ENCODE measurements at places on chromosomes 1 and 21.

GRCh38 chr1:84705513-84705912 is 15.3 kb upstream of the SSX2IP start:
- no peak for DNase-seq

- DNase-seq: no peak
These were observed 6.2 kb upstream of the DDR2 start for GRCh38 chr1:162626094-162626493.

DNA sequence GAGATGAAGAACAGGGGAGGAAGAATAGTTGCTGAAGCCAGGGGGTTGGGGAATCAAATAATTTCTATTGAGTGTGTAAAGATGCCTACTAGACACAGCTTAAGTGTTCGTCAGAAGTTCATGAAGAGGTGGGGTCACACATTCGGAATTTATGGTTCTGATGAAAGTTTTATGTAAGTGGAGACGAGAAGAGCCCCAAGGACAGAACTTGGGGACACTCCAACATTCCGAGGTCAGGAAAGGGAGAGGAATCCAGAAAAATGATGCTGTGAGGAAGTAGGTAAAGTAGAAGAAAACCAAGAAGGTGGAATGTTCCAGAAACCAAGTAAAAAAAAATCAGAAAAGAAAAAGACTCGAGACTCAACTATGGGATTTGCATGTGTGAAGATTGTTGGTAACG is 272.5 kb downstream of the SIPA1L2 start:
- no peak for DNase-seq

DNA sequence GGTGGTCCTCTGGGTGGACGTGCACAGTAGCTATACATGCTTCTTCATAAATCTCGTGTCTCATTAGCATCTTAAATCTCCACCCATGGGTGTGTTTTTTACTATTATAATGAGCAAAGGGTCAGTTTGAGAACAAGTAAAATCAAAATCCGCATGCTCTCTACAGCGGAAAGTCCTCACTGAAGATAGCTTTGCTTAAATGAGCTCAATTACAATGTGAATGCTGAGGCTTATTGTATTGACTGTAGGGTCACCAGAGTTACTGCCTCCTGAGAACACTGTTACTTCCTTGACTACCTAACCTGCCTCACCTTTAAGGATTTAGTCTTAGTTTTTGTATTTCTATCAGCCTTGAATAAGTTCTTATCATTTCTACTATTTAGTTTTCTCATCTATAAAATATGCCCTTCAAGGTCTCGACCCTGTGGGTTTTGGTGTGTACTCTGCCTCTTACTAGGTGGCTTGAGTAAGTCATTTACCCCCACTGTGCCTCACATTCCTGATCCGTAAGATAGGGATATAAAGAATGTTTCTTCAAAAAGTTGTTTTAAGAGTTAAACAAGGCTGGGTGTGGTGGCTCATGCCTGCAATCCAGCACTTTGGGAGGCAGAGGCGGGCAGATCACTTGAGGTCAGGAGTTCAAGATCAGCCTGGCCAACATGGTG is 7.9 kb downstream of the SLAMF7 start:
- DNase-seq: no peak

GRCh38 chr1:31837451-31838158 is 21.8 kb upstream of the SPOCD1 start:
- DNase-seq: no peak

- DNase-seq: no peak
These were observed 2.0 kb downstream of the ATP13A2 start for GRCh38 chr1:17009706-17010105.

DNA sequence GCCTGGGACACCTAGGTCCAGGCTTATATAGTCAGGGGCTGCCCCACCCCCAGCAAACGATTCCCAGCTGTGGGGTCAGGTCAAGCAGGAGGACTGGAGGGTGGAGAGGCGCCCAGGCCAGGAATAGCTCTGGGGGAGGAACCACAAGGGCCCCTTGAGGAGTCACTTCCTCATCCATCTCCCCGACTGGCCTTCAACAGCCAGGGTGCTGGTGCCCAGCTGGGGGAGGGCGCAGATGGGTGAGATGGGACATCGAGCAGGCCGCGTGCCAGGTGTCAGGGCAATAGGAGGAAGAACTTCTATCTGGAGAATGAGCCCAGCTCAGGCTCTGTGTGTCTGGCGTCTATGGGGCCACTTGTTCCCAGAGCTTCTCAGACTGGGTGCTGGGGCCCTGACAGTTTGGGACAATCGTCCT is 208 bp upstream of the MYBPH start:
- no peak for DNase-seq

DNA sequence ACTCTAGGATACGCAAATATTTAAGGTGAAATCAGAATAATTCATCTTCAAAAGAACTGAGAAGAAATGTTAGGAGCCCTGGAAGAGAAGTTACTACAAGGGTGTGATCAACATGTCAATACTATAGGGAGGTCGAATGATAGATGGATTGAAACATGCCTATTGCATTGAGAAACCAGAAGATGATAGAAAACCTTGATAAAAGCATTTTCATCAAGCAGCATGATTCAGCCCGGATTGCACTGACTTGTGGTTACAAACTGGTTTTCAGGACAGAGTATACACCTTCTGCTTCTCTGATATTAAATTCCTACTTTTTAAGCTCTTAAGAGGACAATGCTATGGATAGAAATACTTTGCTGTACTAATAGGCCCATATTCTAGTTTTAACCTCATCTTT is 164.2 kb downstream of the FMN2 start:
- no peak for DNase-seq

GRCh38 chr1:214584805-214585766 is 17.9 kb upstream of the CENPF start:
- DNase-seq: no peak

DNA sequence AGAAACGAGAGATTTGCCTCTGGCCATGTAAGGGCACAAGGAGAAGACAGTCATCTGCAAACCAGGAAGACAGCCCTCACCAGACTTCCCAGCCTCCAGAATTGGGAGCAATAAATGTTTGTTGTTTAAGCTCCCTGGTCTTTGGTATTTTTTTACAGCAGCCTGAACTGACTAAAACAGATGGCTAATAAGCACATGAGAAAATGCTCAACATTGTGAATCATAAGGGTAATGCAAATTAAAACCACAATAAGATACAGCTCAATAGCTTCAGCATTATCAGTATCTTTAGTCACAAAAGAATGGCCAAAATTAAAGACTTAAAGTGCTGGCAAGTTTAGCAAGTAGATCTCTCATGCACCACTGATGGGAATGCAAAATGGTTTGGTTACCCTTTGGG is 11.7 kb downstream of the UBE2G2 start:
- no peak for DNase-seq

DNA sequence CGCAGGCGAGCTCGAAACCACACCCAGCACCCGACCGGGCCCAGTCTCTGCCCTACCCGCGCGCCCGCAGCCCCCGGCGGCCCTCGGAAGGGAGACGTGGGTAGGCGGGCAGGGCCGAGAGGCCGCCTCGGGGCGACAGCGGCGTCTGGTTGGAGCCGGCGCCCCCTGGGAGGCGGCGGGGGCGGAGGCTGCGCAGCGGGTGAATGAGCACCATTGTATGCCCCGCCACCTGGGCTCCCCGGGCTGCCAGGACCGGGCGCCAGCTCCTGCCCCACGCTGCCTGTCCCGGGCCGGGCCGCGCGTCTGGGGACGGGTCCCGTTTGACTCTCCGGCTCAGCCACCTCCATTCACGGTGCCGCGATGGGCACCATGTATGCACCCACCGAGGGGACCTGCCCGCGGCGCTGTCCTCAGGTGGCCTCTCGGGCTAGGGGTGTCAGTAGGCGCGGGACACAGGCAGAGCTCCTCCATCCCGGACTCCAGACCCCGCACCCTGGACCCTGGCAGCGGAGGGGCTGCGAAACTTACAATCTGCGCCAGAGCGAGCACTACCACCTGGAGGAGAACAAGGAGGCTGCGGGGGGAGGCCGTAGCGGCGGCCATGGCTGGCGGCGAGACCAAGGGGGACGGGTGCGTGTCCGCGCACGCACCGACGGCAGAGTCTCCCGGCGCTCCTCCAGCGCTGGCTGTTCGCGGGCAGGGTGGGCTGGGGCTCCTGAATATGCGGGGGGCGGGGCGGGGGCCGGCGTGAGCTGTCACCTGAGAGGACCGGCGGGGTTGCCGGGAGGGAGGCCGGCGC is at the start of gene COL9A2:
COL9A2 (minus strand) TSS at position 692 of the 799 bp plus-strand sequence; CDS start at position 603, 89 bp downstream.
- peak; percentile 90 for DNase-seq

DNA sequence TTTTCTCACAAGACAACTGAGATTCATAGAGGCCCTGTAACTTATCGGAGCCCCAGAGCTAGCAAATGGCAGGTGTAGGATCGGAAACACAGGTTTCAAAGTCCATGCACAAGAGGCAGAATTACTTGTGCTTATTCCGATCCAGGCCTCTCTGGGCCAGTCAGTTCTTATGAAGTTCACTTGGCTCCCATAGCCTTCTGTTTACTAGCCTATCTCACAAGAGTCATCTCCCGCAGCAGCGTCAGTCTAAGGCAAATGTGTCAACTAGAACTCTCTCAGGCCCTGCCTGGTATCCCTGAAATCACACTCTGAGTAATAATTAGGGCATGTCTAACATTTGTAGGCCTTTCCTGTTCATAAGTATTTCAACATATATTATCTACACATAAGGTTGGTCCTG is 43.3 kb downstream of the PHC2 start:
- DNase-seq: no peak

DNA sequence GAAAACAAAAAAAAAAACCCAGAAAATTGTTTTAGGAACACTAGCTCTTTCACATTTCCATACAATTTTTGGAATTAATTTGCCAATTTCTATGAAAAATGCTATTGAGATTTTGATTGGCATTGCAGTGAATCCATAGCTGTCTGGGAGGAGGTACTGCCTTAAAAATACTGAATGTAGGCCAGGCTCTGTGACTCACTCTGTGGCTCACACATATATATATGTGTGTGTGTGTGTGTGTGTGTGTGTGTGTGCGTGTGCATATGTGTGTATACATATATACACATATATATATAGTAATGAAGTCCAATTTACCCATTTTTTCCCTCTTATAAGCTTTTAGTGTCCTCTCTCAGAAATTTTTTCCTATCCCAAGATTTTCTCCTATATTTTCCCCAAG is 214.2 kb upstream of the DMRTA2 start:
- no peak for DNase-seq

DNA sequence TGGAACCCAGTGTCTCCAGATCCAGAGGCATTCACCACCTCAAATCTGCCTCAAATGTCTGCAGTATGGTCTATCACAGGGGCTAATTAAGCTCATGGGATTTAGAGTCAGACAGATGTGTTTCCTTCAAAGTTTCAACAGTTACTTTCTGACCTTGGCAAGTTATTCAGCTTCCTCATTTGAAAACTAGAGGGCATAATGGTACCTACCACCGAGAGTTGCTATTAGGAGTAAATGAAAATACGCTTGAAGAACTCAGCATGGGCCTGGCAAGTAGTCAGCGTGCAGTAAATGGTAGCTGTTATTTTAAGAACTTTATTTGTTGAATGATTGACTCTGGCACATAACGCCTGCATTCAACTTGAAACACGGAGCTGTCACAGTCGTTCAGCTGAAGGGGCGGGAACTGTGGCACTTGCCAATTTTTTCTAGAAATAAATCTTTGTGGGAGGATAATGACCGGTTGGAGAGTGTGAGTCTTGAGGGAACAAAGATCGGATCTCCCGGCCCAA is 1.2 kb upstream of the CAP1 start:
- DNase-seq: peak; percentile 47

DNA sequence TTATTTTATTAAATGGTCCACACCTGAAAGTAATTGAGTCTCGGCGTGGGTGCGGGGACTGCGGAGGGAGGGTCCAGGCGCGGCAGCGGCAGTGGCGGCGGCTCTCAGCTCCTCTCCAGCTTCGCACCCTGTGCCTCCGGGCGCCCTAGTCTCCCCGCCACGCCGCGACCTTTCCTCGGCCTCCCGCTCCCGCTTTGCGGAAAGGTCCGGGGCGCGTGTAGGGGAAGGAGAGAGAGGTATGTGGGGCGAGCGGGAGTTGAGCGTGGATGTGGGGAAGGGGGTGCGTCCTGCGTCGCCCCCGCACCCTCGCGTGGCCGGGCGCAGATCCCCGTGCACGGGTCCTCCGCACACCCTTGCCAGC is 13.4 kb upstream of the ALX3 start:
- no peak for DNase-seq

DNA sequence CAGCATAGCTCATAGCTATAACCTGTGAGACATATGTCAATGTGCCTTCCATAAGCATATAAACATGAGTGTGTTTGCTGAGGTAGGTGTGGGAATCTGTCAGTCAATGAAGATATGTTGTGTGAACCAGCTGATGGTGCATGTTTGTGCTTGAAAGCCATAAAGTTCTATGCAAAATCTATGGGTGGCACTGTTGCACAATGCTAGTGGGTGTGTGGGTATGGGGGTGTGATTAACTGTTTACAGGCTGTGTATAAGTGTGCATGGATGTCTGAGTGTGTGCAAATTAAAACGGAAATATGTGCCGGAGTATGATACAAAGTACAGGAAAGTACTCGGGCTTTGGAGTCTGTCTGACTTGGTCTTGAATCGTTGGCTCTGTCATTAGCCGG is 1.0 kb upstream of the ATP2B4 start:
- DNase-seq: peak; percentile 36

DNA sequence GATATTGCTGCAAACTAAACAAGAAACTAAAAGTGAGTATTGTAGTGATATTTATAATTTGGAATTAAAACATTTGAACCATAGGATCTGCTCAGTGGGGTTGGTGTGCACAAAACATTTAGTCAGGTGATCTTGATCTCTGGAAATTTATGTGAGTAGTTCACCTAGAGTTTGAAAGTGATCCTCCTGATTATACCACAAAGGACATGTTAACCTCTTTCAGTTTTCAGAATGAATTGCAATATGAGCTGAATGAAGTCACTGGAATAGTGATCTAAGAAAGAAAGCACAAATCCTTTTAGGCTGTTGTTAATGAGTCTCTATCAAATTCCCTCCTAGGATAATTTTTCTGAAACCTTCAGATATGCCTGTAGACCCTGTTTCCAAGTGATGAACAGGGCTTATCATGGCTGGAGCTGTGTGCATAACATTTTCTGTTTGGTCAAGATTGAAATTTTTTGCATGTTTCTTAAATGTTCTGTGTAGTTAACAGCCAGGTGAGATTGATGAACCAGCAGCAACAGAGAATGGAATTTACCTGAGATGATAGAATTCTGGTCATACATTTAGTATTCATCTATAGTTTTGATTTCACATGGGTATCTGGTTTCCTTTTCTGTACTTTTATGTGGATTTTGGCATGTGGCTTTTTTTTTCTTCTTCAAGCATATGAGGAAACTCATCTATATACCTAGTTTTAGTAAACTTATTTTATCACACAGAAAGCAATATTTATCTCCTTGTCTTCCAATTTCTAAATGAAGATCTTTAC is 25.5 kb downstream of the CDC14A start:
- DNase-seq: no peak

DNA sequence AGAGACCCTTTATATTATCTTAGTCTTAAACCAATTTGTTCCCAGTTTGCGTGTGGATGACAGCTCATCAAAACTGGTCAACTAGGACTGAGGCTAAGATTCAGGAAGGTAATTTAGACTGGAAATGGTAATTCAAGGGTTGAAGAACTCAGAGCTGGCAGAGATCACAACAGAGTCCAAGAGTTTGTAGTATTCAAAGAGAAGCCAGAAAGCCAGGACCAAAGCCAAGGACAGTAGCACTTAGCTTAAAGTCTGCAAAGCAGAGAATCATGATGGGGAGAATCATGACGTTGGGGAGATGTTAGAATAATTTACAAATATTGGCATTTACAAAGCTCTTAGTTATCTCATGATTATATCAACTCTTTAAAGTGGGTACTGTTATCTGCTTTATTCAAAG is 32.6 kb downstream of the RNF11 start:
- DNase-seq: no peak

- no peak for DNase-seq
These were observed 253.3 kb downstream of the KAZN start for GRCh38 chr1:14851760-14852159.
